ENCODE measurements at places on chromosomes 4 and X.

- DNase-seq = no peak
Measured at GRCh38 chr4:69057620-69058409, 38.5 kb upstream of the UGT2B7 start.

DNA sequence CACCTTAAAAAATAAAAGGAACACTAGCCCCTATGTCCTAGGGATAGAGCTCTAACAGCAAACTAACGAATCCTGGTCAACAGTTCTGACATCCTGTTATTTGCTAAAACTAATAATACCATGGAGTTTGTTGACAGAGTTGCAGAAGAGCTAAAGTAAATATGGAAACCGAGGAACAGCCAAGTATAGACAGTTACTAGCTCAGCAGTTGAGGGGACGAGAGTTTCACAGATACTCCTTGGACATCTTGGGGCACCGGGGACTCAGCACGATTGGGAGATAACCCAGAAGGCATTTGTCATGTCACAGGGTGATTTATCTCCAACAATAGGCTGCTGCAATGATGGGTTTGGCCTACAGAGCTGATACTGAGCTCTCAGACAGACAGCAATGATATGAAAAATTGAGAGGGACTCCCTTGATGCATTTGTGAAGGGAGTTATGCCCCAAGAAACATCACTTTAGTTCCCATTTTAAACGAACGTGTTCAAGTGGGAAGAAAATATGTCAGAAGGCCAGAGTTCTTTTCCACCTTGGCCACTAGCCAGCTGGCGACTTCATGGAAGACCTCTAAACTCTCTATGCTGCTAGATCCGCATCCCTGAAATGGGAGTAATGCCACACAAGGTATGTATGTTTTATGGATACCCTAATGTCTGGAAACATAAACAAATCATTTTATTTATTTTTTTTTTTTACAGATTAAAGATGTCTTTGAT is 48.6 kb downstream of the TSC22D3 start:
- DNase-seq = no peak

GRCh38 chr4:22670956-22671355 is 21.8 kb upstream of the GBA3 start:
- no peak for DNase-seq

- DNase-seq = no peak
Measured at GRCh38 chrX:100911731-100912130, 17.0 kb downstream of the XKRX start.

GRCh38 chr4:102535398-102536082 is 34.4 kb downstream of the NFKB1 start:
- no peak for DNase-seq

GRCh38 chrX:2488621-2489285 is 12.0 kb downstream of the DHRSX start:
- DNase-seq = no peak

DNA sequence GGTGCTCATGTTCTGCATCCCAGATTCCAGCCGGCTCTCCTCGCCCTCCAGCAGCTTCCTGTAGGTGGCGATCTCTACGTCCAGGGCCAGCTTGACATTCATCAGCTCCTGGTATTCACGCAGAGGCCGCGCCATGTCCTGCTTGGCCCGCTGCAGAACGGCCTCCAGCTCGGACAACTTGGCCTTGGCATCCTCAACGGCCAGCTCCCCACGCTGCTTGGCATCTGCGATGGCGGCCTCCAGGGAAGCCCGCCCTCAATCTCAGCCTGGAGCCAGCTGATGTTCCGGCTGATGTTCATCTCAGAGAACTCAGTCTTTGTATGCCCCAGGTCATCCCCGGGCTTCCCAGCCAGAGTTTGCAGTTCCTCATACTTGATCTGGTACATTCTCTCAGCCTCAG is 431.8 kb upstream of the DIPK2B start:
- DNase-seq = no peak

DNA sequence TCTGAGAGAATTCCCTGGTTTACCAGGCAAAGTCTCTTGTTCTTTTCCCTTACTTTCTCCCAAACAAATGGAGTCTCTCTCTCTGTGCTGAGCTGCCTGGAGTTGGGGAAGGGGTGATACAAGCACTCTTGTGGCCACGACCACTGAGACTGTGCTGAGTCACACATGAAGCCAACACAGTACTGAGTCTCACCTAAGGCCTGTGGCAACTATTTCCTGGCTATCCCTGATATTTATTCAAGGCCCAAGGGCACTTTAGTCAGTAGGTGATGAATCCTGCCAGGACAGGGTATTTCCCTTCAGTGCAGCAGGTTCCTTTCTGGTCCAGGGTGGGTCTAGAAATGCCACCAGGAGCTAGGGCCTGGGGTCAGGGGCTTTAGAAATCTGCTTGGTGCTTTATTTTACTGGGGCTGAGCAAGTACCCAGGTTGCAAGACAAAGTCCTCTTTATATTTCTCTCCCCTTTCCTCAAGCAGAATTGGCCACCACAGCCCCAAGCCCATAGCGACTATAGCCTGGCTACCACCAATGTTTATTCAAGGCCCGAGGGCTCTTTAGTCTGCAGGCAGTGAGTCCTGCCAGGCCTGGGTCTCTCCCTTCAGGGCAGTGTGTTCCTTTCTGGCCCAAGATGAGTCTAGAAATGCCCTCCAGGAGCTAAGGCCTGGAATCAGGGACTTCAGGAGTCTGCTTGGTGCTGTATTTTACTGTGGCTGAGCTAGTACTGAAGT is 10.5 kb downstream of the ARL13A start:
- DNase-seq = no peak

DNA sequence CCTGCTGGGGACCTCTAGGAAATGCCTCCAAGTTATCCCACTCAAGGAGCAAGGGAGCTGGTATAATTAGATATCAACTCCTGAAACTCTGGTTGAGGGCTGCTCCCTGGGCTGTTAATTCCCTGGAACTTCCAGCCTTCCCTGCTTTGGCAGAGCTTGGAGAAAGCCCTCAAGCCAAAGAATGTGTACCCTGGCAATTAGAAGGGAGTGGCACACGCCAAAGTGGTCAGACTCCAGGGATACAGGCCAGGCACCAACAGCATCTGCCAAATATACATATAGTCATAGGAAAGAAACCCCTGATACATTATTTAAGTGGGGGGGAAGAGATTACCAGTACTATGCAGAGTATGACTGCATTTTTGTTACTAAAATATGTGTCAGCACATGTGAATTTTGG is 616.8 kb downstream of the BCOR start:
- no peak for DNase-seq

DNA sequence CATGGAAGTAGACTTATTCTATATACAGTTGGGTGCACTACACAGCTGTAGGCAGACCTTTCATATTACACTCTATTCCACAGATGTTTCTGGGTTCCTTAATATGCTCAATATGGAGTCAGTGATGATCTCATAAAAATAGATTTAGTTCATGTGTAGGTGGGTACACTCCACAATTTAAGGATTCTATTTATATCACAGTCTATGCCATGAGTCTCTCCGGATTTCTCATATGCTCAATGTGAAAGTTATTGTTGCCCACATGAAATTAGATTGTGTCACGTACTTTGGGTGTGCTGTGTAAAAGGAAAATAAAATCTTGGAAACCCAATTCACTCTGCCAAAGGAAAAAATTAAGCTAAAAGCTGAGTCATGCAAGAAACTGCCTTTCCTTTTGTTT is 32.5 kb upstream of the TASL start:
- no peak for DNase-seq

GRCh38 chr4:152605641-152606335 is 69.9 kb upstream of the FBXW7 start:
- DNase-seq = no peak

- no peak for DNase-seq
Measured at GRCh38 chr4:54185866-54186265, 43.2 kb upstream of the PDGFRA start.

DNA sequence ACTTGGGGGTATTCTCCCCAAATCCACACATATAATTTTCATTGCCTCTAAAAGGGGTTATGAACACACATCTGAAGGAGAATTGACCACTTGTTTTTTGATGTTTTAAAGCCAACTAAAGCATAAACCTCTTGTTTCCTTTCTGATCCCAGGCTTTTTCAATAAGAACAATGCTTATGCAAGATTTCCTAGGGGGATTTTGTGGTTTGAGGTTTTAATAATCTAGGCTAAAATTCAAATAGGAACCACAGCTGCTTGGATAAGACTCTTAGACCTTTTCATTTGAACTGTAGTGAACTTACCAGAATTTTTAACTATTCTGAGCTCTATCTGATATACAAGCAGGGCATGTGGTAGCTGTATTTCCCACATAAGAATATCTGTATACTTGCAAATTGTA is 651.1 kb downstream of the ANKRD50 start:
- DNase-seq = no peak

DNA sequence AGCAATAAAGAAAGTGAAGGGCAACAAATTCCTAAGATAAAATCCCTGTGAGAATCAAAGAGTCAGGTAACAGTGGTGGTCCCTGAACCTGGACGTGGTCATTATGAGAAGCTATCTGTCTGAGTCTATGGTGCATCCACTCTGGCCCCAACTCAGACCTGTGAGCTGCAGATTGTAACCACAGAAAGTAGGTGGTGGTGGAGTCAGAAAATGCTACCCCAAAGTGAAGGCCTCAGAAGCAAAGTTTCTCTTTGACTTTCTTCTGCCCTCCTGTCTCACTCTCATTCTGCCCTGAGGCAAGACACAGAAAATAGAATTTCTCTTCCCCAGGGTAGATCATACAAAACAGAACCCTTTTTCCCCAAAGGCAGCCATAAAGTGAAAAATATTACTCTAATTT is 84.1 kb upstream of the NEIL3 start:
- DNase-seq = no peak

- DNase-seq = no peak
Measured at GRCh38 chrX:44989995-44990770, 117.2 kb downstream of the KDM6A start.

- no peak for DNase-seq
Measured at GRCh38 chrX:109186939-109187338, 294.9 kb downstream of the GUCY2F start.

- DNase-seq = no peak
Measured at GRCh38 chrX:10047133-10047532, 80.0 kb downstream of the CLDN34 start.

DNA sequence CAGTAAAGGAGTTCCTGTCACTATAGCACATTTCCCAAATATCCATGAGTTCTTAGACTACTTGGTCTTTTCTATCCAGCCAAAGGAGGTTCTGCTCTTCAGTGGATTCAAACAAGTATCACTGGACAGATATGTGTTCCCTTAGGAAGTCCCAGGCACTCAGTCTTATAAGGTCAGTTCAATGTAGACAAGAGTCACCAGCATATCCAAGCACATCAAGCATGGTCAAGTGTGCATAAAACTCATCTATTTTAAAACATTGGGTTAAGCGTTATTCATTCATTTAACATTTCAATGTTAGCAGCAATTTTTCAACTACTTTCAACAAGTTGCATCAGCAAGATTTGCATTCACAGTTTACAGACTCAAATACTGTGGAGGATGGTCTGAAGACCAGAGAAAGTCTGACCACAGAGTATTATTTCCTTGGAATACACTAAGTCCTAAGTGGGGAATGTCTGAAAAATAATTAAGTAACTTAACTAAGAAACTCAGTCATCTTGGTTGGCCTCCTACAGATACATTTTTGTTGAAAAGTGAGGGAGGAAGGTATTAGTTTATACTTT is 630.5 kb upstream of the IGFBP7 start:
- DNase-seq = no peak

DNA sequence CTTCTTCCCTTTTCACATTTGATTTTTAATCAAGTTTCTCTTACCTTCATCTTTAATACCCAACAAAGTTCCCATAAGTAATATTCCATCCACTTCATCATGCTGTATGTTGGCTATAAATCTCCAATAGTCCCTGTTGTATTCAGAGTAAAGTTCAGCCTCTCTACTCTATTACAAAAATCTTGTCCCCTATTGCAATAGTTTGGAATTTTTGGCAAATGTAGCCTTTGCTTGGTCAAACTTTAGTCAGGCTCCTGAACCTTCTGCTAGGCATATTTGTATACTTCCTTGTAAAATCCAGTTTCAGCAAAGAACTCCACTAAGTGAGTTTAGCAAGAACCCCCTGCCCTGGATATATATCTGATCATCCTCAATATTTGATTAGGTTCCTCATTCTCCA is 54.0 kb upstream of the PACRGL start:
- no peak for DNase-seq

GRCh38 chr4:98448908-98449307 is 187.7 kb downstream of the RAP1GDS1 start:
- no peak for DNase-seq

GRCh38 chr4:41572516-41572915 is 34.6 kb downstream of the LIMCH1 start:
- DNase-seq = no peak

DNA sequence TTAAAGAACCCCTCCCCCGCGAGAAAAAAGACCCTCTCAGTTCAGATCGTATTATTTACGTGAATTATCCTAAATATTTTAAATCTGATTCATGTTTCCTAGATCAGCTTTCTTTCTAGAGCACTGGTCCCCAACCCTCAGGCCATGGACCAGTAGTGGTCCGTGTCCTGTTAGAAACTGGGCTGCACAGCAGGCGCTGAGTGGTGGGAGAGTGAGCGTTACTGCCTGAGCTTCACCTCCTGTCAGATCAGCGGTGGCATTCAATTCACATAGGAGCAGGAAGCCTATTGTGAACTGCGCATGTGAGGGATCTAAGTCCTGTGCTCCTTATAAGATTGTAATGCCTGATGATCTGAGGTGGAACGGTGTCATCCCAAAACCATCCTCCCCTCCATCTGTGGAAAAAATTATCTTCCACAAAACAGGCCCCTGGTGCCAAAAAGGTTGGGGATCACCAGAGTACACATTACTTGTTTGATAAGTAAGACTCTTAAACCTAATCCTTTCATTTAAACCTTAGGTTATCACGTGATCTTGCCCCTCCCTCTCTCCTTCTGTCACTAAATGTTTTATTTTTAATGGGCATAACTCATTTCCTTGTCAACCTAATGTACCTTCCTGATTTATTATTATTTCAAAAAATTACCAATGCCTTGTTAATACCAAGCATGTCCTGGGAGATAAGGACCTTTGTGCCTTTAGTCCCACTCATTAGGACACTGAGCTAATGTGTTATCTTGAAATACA is 442.9 kb downstream of the TLL1 start:
- DNase-seq = no peak

Data from stimulated activated CD8-positive, alpha-beta memory T cell treated with anti-CD3 and anti-CD28 coated beads, Interleukin-2, amount 100 ng/mL, for 1 hour (primary cell).